ENCODE measurements at places on chromosomes 13 and 19.

DNA sequence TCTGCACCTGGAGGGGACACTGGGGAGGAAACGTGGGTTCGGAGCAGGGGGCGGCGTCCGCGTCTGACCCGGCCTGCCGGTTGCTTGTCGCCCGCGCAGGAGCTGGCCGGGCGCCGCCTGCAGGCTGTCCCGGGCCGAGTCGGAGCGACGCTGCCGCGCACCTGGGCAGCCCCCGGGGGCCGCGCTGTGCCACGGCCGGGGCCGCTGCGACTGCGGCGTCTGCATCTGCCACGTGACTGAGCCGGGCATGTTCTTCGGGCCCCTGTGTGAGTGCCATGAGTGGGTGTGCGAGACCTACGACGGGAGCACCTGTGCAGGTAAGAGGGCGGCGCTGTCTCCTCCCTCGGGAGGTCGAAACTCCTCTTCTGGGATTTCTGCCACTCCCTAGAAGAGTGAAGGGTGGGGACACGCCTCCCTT is 1.3 kb downstream of the ITGBL1 start:
- DNase-seq = no peak

- no peak for DNase-seq
Measured at GRCh38 chr13:87536899-87537298, 134.3 kb upstream of the SLITRK5 start.

- no peak for DNase-seq
Measured at GRCh38 chr13:63948045-63948444, 2532.4 kb upstream of the PCDH20 start.

DNA sequence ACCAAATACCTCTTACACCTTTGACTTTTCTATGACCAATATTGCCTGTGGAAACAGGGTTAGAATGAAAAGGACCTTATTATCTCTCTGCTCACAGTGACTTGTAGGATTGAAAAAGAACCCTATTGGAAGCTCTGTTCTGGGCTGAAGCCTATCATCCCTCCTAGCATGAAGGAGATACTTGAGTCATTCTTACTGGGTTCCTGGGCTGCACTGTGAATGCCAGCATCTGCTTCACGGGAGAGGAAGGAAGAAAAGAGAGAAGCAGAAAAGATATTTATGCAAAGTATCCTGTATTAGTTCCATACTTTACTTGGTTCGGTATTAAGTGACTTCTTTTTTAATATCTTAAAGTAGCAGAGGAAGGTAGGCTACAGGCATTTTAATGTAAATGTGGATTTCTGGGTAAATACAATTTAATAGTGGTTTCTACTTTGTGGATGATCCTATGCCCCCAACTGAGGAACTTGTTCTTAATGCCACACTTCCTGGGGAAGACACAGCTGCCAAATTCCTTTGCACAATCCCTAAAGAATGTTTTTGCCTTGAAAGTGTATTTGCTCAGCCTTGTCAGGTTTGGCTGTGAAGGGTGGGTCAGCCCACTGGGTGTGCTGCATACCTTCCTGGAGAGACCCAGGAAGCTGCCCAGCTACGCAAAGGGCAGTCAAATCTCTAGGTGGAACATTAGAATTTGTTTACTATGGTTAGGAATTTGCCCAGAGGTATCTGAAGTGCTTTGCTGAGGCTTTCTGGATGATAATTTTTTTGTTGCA is 13.7 kb upstream of the SCEL start:
- no peak for DNase-seq

DNA sequence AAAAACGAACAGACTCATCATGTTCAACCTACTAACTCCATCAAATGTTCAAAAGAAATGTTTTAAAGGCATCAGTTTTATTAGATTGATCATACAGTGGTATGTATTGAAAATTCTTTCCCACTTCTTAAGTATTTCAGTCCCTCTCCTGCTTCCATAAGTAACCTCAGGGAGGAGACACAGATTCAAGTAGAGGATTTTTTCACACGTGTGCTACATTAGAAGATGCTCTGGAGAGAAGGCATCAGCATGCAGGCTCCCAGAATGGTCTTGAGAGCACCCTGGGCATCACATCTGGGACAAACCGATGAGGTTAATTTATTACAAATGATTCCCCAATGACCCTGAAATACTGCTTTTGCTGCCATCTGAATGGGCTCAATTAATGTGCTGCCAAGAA is 3.6 kb downstream of the GPR12 start:
- no peak for DNase-seq

All from SIG-M5 (cell line).